ENCODE measurements at places on chromosomes 4 and X. TPM values are rescaled to one million over a fixed set of nuclear protein-coding genes. Genes with fewer than 3 reads are reported as not detected.

Gene MAGEA1
- not detected for total RNA-seq

Gene ABLIM2
- total RNA-seq: 23.3 TPM

Gene TMEM271
- total RNA-seq: not detected

Gene CXCL10
- 1.4 TPM for total RNA-seq

GRCh38 chr4:187364851-187365250 lies 630.7 kb upstream of the ZFP42 start:
- H3K27me3 ChIP-seq: no peaks in the 10 kb centered on the region
- no peak for DNase-seq
- no peaks in the 10 kb centered on the region for H3K4me1 ChIP-seq
